ENCODE measurements at places on chromosomes 5 and 9. TPM values are rescaled to one million over a fixed set of nuclear protein-coding genes. Genes with fewer than 3 reads are reported as not detected.

Gene SMIM27
- total RNA-seq: 2.3 TPM

Gene SLC6A18
- total RNA-seq: not detected

Gene KCNT1
- 0.39 TPM for total RNA-seq

Gene BHMT
- total RNA-seq: 0.39 TPM

Gene SYK
- total RNA-seq: 10.2 TPM

Gene TAL2
- 1.7 TPM for total RNA-seq

Gene GMCL2
- total RNA-seq: not detected

Gene CTXN3
- total RNA-seq: not detected

Gene GPR151
- not detected for total RNA-seq

Gene WNT8A
- total RNA-seq: not detected

Gene BTNL8
- total RNA-seq: 0.49 TPM

Gene UCK1
- 11.4 TPM for total RNA-seq

Gene FIBCD1
- 0.10 TPM for total RNA-seq

Gene FUBP3
- 37.9 TPM for total RNA-seq

Gene NPR3
- total RNA-seq: 33.7 TPM

Gene LCP2
- 10.2 TPM for total RNA-seq

Gene CCNI2
- total RNA-seq: 0.30 TPM

Gene CA9
- total RNA-seq: 2.2 TPM

Gene TRIM7
- 2.3 TPM for total RNA-seq

Gene CFAP77
- not detected for total RNA-seq

Gene TMC1
- total RNA-seq: 0.69 TPM

Gene CRHBP
- 0.20 TPM for total RNA-seq

Gene MLANA
- 6.5 TPM for total RNA-seq

Gene OBP2B
- 0.30 TPM for total RNA-seq

Gene GRXCR2
- total RNA-seq: not detected

Gene FAM200C
- 10.5 TPM for total RNA-seq

Gene ADAMTSL2
- total RNA-seq: 1.5 TPM

Gene CDH12
- total RNA-seq: 4.8 TPM

Gene TICAM2
- 2.2 TPM for total RNA-seq

Gene SLC1A1
- 1.3 TPM for total RNA-seq

Gene GGTA1
- 9.6 TPM for total RNA-seq

Gene CDKN2A
- 0.30 TPM for total RNA-seq

Gene RICTOR
- total RNA-seq: 55.2 TPM

Gene ELL2
- total RNA-seq: 61.1 TPM

Gene CDK7
- total RNA-seq: 49.8 TPM

Gene LECT2
- not detected for total RNA-seq

Gene HAUS6
- total RNA-seq: 11.8 TPM

Gene MED7
- 10.7 TPM for total RNA-seq

Gene CMYA5
- 52.9 TPM for total RNA-seq

Gene CYLC2
- not detected for total RNA-seq

Data from skin of body (tissue), 3 donors.